ENCODE measurements at places on chromosomes 5 and 9.

- DNase-seq = no peak
Observed at GRCh38 chr5:156528673-156529072, 201.7 kb downstream of the SGCD start.

DNA sequence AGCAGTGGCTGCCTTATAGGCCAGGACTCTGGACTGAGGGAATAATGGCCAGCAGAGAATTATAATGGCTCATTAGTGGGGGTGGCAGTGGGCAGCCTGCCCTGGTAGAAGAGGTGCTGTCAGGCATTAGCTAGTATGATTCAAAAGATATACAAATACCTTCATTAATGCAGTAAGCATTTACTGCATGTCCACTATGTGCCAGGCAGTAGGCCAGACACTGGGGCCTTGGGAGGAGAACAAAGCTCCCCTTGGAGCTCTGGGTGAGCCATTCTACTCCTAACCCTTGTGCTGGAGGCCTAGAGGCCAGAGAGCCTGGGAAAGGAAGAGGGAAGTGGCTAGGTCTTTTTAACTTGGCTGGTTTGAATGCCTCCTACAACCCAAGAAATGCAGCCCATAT lies 2.0 kb upstream of the GARNL3 start:
- no peak for DNase-seq

DNA sequence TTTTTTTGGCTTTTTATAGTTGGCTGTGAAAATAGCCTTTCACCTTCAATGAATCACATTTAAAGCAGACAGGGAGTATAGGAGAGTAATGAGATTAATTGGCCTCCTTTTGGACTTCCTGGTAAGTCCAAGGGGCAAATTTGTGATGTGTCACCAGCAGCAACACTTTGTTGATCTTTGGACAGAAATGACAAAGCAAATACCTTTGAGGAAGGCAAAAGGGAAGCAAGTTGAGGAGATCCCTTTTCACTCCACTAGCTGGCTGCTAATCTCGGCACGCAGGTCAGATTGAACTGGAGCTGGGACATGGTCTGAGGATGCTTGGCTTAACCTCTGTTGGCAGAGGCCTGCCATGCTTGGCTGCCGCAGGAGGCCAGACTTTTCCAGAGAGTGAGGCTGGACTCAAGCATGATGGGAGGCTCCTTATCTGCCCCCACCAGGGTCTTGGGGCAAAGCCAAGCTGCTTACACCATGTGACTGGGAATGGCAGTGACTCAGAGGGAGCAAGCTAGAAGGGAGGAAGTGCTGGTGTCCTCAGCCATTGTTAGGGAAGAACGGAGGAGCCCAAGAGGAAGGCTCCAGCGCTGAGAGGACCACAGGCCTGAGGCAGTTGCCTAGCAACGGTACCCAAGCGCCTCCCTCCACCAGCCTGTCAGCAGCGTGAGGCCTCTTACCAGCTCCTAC lies 174.5 kb upstream of the MAP1B start:
- no peak for DNase-seq

DNA sequence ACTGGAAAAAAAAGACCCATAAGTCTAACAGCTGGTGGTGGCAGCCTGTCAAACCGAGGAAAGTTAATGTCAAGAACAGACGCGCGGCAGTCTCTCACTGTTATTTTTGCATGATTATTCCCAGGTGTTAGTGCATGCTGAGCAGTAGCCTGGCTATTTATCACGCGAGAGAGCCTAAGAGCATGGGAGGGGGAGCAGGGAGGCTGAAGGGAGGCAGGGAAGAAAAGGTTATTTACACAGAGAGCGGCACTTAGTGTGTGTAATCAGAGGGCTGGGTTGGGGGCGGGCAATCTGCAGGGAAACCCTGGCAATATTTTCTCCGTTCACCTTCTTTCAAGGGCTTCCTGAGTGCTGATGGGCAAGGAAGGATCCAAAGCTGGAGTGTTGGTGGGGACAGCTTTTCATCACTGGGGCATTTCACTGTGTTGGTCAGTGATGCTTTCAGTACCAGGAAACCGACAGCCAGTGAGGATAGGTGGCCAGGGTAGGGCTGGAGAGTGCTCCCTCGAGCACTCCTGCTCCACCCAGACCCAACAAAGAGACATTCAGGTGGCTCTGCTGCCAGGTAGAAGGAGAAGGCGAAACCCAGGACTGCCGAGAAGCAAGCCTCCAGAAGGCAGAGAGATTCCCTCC lies 39.6 kb downstream of the ZNF608 start:
- no peak for DNase-seq

DNA sequence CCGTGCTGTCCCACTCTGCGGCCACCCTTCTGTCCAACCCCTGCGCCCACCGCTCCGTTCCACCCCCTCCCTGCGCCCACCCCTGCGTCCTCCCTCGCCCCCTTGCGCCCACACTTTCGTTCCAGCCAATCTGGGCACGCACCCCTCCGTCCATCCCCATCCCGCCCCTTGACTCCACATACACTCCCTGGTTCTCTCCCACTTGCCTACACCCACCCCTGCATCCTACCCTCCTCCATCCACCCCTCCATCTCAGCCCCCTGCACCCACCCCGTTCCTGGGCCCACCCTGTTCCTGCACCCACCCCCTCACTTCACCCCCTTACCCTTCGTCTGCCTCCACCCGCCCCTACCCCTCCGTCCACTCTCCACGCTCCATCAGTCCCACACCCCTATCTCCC lies 7.0 kb downstream of the ADAMTS13 start:
- DNase-seq = no peak

DNA sequence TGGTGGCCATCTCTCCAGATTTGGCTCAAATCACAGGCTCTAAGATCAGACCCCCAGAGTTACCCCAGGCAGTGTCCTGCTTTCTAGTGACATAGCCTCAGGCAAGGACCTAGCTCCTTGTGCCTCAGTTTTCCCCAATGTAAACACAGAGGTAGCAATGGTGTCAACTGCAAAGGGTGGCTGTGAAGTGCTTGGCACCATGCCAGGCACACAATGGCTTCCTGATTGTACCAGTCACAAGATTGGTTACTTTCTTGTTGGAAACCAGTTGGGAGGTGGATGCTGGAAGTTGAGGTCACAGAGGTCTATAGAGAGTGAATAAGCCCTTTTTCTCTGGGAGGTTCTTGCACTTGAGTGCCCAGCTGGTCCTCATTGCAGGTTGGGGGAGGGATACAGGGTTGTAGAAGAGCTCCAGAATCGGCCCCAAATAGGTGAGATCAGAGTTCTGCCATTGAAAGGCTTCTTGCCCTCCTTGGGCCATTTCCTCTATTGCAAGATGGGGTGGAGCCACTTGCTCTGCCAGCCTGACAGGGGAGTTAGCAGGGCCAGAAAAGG lies 2.3 kb downstream of the STKLD1 start:
- DNase-seq = no peak

GRCh38 chr9:112006361-112007020 lies 109.9 kb downstream of the UGCG start:
- DNase-seq = no peak

- DNase-seq = no peak
Observed at GRCh38 chr5:135397084-135397483, 1.9 kb downstream of the MACROH2A1 start.

DNA sequence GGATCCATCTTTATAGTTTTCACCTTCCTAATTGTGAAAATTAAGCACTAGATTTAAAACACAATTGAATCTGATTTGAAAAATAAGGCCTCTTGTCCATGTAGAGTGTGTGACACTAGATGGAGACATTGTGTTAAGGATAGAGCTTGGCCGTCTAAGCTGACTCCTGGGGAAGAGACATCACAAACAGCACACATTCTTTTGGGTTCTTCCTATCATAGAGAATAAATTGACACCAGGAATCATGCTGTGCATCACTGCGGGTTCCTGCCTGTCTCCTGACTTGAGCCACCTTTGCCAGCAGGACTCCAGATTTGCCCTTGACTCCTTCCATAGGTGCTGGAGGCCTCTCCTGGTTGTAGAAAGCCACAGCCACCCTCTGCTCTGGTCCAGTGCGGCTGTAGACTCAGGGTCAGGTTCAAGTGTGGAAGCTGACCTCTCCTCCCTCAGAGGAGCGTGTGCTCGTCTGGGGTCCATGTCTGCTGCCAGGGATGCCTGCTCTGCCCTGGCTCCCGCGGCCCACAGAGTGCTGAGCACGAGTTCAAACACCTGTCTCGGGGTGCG lies 11.2 kb downstream of the ROPN1L start:
- peak; percentile 83 for DNase-seq

DNA sequence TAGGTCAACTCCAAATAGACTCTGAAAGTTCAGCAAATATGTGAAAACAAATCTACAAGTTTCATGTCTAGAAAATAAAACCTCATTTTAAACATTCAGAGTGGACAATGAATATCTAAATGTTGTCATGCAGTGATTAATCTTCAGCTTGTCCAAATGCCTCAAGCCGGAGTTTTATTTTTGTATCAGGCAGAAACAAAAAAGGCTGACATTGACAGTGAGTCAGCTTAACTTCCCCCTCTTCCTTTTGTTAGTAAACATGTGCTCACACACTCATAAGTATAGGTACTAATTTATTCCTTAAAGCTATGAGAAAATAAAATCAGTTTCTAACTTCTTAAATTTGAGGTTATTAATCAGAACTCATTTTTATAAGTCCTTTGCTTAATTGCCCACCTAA lies 467.9 kb upstream of the DAB2 start:
- DNase-seq = no peak

DNA sequence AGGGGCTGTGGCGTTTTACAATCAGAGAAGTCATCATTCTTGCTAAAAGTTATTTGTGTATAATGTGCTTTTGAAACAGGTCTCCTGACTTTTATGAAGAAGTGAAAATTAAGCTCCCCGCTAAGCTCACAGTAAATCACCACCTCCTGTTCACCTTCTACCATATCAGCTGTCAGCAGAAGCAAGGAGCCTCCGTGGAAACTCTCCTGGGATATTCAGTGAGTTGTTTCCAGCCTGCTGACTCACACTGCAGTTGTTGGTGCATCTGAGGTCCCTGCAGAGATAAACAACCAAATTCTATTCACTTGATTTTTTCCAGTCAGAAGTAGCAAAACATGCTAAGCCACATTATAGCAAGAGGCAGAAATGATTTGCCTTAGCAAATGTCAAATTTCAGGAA lies 156.7 kb downstream of the DOCK8 start:
- no peak for DNase-seq

- DNase-seq = no peak
Observed at GRCh38 chr9:9799287-9799686, 813.5 kb downstream of the PTPRD start.

GRCh38 chr9:96069629-96070220 lies 194.2 kb downstream of the ERCC6L2 start:
- no peak for DNase-seq

GRCh38 chr5:95027775-95028174 lies 257.1 kb downstream of the MCTP1 start:
- DNase-seq = no peak

DNA sequence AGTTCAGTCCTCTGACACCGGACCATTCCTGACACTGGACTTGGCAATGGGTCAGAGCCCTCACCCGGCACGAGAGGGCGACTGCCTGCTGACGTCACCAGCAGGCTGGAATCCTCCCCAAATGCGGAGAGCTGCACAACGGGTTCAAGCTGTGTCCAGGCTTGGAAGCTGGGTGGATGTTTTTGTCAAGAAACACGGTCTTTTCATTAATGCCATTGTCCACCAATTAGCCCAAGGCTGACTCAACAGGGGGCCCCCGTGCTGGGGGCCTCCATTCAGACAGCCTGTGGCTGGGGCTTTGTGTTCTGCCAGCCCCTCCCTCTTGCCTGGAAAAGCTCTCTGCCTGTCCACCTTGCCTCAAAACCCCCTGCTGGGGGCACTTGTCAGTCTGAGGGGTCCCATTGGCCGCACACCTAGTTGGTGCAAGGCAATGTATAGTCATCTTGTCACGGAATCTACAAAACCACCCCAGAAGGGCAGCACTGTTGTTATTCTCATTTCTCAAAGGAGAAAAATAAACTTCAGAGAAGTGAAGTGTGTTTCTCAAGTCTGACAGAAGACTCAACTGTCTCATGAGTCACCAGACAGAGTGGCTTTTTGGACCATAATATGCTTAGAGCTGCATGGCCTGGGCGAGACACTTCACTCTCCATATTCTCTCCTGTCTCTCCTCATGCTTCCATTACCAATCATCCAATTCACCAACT lies 24.6 kb downstream of the NDUFA8 start:
- no peak for DNase-seq

- DNase-seq = no peak
Observed at GRCh38 chr9:96487949-96488348, 38.0 kb downstream of the HABP4 start.

GRCh38 chr9:27429917-27430316 lies 94.2 kb upstream of the IFNK start:
- DNase-seq = no peak

DNA sequence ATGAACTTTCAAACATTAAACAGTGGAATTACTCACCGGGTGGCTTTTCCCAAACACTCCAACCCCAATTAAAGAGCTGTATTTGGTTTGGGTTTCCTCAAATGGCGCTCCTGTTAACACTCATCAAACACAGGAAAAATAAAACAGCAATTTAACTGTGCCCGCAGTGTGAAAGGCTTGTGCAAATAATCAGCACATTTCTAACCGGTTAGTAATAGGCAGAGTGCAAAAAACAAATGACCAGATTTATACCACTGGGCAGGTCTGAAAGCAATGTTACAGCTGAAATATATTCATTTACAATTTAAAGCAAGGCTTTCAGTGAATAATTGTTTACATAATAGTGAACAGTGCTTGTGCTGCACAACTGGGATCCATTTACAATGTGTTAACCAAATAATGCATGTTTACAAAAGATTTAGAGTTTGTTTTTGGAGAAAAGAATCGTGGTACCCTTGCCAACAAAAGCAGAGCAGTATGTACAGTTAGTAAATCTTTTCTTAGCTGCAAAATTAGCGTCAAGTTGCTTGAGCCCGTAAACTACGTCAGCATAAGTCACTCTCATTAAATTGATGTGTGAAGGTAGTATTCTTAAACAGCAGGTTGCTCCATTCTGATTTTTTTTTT lies 662.9 kb upstream of the ZNF608 start:
- no peak for DNase-seq

- no peak for DNase-seq
Observed at GRCh38 chr9:131720330-131720729, 19.5 kb downstream of the RAPGEF1 start.

GRCh38 chr9:22208846-22209585 lies 199.9 kb upstream of the CDKN2B start:
- DNase-seq = no peak

- no peak for DNase-seq
Observed at GRCh38 chr5:172008111-172008455, 1.6 kb upstream of the FBXW11 start.

- no peak for DNase-seq
Observed at GRCh38 chr5:98102936-98103335, 670.5 kb upstream of the RGMB start.

DNA sequence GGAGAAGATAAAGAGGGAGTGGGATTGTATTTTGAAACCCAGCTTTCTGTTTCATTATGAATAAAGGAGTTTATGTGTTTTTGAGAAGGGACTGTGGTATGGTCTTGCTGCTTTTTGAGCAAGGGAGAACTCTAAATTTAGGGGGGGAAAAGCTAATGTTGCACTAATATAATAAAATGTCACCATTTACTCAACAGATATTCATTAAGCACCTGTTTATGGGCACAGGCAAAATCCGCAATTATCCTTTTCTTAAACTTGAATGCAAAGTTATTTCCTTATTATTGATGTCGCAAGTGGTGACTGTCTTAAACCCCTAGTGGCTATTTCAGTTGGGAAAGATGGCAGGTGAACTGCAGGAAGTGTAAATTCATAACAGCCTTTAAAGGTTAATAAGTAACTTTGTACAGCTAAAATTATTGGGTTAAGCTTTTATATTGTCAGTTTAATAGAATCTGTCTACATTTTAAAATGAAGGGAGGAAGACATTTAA lies 1.5 kb downstream of the CDC42SE2 start:
- peak; percentile 45 for DNase-seq

GRCh38 chr5:134568761-134569695 lies 43.6 kb downstream of the JADE2 start:
- no peak for DNase-seq

GRCh38 chr5:77852514-77853352 lies 76.6 kb upstream of the TBCA start:
- peak; percentile 91 for DNase-seq

All from GM13977 (cell line).